ENCODE measurements at places on chromosomes 6 and 20.

- no peak for DNase-seq
These were observed 214.5 kb upstream of the SASH1 start for GRCh38 chr6:148128014-148128730.

DNA sequence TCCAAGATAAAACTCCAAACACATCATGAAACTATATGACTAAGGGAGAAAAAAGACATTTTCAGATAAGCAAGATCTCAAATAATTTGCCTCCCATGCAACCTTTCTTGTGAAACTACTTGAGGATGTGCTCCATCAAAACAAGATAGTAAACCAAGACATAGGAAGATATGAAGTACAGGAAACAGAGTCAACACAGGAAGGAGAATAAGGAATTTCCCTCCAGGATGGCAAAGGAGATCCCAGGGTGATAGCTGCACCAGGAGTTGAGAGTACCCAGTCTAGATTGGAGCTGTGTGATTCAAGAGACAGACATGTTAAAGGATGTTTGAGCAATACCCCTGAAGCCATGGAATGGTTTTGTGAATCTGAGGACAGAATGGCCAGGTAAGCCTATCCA lies 15.3 kb downstream of the IL17A start:
- no peak for DNase-seq

GRCh38 chr6:168609914-168610490 lies 169.0 kb downstream of the SMOC2 start:
- DNase-seq: no peak

DNA sequence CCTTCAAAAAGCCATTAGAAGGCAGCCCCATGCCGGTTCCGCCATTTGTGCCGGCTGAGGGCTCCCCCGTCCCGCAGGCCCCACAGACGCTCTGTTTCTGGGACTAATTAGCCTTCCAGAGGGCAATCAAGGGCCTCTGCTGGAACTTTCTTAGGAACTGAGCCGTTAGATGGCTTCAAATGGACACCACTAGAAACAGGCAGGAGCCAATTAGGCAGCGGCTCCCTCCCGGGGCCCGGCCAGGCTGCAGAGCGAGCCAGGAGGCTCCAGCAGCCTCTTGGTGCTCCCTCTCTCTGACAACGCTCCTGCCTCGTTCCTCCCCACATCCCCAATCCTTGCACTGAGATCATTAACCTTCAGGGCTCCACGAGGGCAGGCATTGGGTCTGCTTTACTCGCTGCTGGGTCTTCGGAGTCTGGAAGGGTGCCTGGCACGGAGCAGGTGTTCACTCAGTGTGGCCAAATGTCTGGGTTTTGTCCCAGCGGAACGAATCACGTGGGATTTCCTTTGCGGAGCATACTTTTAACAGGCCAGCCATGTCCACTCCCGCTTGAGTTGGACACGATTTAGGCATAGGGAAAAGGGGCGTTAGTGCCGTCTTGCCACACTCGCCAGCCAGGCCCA lies 98.3 kb downstream of the TMEM242 start:
- DNase-seq: no peak

GRCh38 chr6:1991332-1991878 lies 254.0 kb downstream of the GMDS start:
- no peak for DNase-seq

GRCh38 chr6:7155871-7156579 lies 48.3 kb downstream of the RREB1 start:
- DNase-seq: no peak

DNA sequence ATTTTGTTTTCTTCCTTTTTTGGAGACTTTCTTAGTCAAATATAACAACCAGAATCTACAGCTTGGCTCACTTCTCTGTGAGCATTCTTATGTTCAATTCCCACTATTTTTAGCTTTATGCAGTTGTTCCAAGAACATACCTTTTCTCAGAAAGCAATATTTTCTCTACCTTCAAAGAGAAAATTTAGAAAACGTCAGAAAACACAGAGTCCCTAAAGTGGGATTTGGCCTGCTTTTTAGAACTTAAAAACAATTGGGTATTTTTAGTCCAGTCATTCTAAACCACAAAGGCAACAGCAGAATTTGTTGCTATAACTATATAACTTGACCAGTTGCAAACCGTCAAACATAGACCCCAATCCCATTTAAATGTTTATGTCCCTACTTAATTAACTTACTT lies 133.1 kb downstream of the MOXD1 start:
- DNase-seq: no peak
